ENCODE measurements at places on chromosomes 2 and 18. TPM values are rescaled to one million over a fixed set of nuclear protein-coding genes. Genes with fewer than 3 reads are reported as not detected.

LHCGR gene
- polyA plus RNA-seq, result 0.19 TPM

- no peak for DNase-seq
- no peaks in the 10 kb centered on the region for H3K27me3 ChIP-seq
- no peaks in the 10 kb centered on the region for H3K36me3 ChIP-seq
- no peak overlapping the region for H3K4me3 ChIP-seq
These were observed 11.0 kb downstream of the ANKRD12 start for GRCh38 chr18:9147440-9148202.

DNA sequence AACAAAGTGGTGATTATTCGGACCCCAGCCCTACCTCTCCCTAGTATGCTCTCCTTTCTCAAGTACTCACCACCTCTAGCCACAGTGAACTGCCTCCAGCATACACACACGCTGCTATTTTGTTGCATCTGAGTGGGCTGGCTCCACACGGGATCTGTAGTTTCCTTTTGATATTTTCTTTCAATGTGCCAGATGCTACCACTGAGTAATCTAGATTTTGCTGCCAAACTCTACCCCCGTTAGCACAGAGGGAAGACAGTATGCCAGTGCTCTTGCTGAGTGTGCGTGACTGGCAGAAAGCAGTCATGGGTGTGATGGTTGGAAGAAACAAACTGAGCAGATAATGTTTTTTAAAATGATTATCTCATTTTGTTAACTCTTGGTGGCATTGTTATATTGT, 11.6 kb downstream of the CFLAR start:
- peaks cover 28% of the 10 kb centered on the region for H3K36me3 ChIP-seq
- peak overlapping the region; percentile 81 for H3K4me3 ChIP-seq
- H3K27me3 ChIP-seq, result no peaks in the 10 kb centered on the region
- H3K27ac ChIP-seq, result peak overlapping the region; percentile 99
- no peak for DNase-seq

SP5 gene
- 11.6 TPM for polyA plus RNA-seq

DNA sequence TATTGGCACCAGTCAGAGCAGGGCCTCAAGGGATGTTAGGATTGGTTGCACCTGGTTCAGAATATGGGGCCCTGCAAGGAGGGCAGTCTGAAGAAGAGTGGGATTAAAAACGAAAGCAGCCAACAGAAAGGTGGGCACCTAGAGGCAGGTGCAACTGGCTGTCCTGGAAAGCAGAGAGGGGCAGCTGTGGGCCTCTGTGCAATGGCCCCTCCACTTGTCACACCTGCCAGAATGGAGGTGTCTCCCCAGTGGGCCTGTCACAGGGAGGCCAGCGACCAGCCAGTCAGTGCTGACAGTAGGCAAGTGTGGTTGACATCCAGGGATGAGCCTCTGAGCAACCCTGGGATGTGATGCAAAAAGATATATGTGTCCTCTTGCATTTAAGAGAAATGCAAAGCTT, 37.7 kb downstream of the INPP4A start:
- no peaks in the 10 kb centered on the region for H3K36me3 ChIP-seq
- H3K4me3 ChIP-seq, result no peak overlapping the region
- H3K4me1 ChIP-seq, result peaks cover 70% of the 10 kb centered on the region

DNA sequence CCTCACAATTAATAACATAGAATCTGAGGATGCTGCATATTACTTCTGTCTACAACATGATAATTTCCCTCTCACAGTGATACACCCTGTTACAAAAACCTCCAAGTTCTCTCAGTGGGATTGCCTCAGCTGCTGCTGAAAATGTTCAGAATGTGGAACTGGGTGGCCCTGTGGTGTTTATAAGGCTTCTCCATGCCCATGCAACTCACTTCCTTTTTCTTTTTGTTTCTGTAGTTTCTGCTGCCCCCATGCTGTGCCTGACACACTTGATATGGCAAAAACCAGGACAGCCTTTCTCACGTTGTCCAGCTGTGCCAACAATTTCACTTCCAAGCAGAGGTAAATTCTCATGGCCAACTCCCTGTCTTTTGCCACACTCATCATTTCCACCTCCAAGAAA, 206.2 kb downstream of the RPIA start:
- no peaks in the 10 kb centered on the region for H3K4me1 ChIP-seq
- no peaks in the 10 kb centered on the region for H3K36me3 ChIP-seq
- H3K27ac ChIP-seq, result no peak overlapping the region
- H3K27me3 ChIP-seq, result peaks cover 3% of the 10 kb centered on the region
- H3K4me3 ChIP-seq, result no peak overlapping the region

GRCh38 chr18:25231327-25231691, 120.7 kb downstream of the ZNF521 start:
- H3K4me1 ChIP-seq, result peaks cover 40% of the 10 kb centered on the region
- no peaks in the 10 kb centered on the region for H3K27me3 ChIP-seq
- no peak overlapping the region for H3K4me3 ChIP-seq
- H3K36me3 ChIP-seq, result no peaks in the 10 kb centered on the region

- H3K27me3 ChIP-seq, result peaks cover 9% of the 10 kb centered on the region
- H3K4me1 ChIP-seq, result no peaks in the 10 kb centered on the region
- no peak overlapping the region for H3K27ac ChIP-seq
- no peak for DNase-seq
- H3K36me3 ChIP-seq, result no peaks in the 10 kb centered on the region
These were observed 29.4 kb downstream of the ACKR3 start for GRCh38 chr2:236599059-236599458.

GRCh38 chr2:238571661-238572372, 145.1 kb downstream of the ASB1 start:
- no peaks in the 10 kb centered on the region for H3K27me3 ChIP-seq
- H3K4me1 ChIP-seq, result peaks cover 5% of the 10 kb centered on the region
- H3K27ac ChIP-seq, result no peak overlapping the region
- DNase-seq, result no peak
- no peaks in the 10 kb centered on the region for H3K36me3 ChIP-seq

DNA sequence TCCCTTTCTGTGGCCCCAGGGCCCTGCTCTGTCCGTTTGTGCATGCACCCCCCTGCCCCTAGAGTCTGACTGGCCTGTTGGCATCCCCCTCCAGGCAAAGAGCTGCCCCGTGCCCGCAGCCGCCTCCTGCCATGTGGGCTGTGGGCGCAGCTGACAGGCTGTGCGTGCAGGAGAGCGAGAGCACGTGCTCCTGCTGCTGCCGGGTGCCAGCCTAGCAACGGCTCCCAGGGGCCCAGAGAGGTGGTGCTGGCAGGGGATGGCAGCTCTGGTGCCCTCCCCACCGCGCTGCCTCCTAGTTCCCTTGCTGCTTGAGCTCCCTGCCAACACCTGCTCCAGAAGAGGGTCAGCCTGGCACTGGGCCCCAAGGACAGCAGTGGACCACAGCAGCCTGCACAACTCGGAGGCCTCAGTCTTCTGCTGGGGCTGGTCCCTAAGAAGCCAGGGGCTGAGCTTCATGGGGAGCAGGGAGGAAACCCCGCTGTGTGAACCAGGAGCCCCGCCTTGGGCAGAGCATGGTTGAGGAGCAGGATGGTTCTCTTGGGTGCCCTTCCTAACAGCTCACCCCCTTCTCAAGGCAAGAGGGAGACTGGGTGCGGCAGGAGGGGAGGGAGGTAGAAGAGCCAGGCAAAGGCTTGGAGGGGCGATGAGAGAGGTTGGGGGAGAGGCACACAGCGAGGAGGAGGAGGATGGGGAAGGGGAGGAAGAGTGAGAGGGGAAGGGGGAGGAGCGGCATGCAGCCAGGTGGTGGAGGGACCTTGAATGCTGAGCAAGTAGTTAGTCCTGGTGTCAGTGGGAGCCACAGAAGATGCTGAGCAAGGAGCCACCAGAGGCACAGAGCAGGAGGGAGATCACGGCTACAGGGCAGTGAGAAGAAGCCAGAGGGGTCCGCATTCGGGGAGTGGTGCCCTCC, 23.8 kb upstream of the PTMA start:
- H3K4me1 ChIP-seq, result peaks cover 5% of the 10 kb centered on the region
- no peaks in the 10 kb centered on the region for H3K36me3 ChIP-seq
- no peak for DNase-seq
- H3K27me3 ChIP-seq, result peaks cover 6% of the 10 kb centered on the region

DNA sequence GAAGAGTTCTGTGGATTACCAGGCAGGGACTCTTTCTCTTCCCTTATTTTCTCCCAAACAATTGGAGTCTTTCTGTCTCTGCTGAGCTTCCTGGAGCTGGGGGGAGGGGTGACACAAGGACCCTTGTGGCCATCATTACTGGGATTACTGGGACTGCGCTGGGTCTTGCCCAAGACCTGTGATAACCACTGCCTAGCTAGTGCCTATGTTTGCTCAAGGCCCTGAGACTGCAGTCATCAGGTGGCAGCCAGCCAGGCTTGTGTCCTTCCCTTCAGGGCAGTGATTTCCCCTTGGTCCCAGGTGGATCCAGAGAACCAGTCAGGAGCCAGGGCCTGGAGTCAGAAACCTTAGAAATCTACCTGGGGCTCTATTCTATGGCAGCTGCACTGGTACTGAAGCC, 355.6 kb downstream of the PARD3B start:
- no peaks in the 10 kb centered on the region for H3K4me1 ChIP-seq
- H3K27me3 ChIP-seq, result no peaks in the 10 kb centered on the region

LYPD6 gene
- polyA plus RNA-seq, result 16.0 TPM

- H3K4me1 ChIP-seq, result no peaks in the 10 kb centered on the region
- DNase-seq, result peak; percentile 85
- peak overlapping the region; percentile 37 for H3K27ac ChIP-seq
These were observed 137.5 kb downstream of the PTGR3 start for GRCh38 chr18:75071484-75071785.

- H3K27ac ChIP-seq, result no peak overlapping the region
- H3K4me1 ChIP-seq, result peaks cover 23% of the 10 kb centered on the region
- no peaks in the 10 kb centered on the region for H3K36me3 ChIP-seq
- H3K4me3 ChIP-seq, result no peak overlapping the region
These were observed 3.3 kb downstream of the KLHL29 start for GRCh38 chr2:23388294-23388693.

DNA sequence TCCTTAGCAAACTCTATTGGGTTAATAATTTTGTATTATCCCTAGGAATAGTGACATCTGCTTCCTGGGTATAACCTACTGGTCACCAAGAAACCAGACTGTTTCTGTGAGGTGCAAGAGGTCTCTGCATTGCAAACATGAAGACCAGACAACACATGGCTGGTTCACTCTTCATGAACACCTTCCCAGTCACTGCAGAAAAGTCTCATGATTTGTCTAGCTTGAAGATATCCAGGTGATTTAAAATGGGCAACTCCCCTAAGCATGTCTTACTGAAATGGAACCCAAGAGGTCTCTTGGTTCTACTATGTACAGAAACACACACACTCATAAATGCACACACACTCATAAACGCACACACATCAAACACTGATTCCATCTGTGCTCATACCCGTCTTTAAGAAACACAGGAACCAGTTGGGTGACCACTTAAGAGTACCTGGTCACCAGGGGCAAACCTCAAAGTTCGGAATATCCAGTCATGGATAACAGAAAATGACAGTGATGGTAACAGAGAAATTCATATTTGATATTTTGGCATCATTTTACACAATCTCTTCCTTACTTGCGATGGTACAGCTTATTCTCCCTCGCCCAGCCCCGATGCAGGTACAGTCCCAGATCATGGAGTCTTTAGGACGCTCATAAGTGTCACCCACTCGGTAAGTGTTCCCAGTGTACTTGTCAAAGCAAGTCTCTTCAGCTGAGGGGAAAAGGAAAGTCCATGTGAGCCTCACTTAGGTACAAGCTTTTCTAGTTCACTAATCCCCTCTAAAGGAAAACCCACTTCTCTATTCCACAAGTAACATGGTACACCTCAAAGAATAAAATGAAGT, 2.9 kb downstream of the FN1 start:
- no peaks in the 10 kb centered on the region for H3K27me3 ChIP-seq
- DNase-seq, result no peak
- peak overlapping the region; percentile 19 for H3K4me3 ChIP-seq
- peak overlapping the region; percentile 31 for H3K27ac ChIP-seq
- H3K36me3 ChIP-seq, result peaks cover 9% of the 10 kb centered on the region
- peaks cover 13% of the 10 kb centered on the region for H3K4me1 ChIP-seq

DNA sequence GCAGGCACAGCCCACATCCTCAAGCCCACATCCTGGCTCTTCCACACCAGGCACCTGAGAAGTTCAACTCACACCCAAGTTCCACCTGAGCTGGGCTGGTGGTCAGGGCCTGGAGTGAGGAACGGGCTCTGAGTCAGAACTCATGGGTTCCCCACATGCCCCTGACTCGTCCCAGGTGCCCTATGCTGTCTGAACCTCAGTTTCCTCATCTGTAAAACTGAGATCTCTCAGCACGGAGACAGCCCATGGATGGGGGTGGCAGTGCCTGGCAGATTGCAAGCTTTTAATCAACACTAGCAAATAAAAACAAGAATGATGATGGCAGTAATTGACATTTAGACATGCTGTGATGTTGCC, 307.8 kb downstream of the NDUFA10 start:
- H3K36me3 ChIP-seq, result no peaks in the 10 kb centered on the region
- H3K27me3 ChIP-seq, result no peaks in the 10 kb centered on the region
- H3K4me1 ChIP-seq, result no peaks in the 10 kb centered on the region
- H3K27ac ChIP-seq, result no peak overlapping the region
- no peak overlapping the region for H3K4me3 ChIP-seq

REG1B gene
- polyA plus RNA-seq, result not detected

DNA sequence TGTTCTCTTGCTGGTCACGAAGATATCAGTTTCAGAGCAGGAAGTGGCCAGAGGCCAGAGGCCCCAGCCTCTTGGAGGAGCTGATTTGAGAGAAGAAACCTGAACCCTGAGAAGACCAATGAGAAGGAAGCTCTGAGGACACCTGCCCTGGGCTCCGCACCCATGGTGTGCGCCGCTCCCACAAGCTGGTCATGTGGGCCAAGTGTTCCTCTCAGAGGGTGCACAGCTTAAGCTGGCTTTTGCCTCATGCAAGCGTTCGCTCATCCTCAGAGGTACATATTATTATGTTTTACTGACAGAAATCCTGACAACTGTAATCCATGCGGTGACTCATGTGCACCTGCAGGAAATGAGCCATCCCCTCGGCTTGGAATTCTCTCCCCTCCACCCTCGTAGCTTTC, 316.1 kb upstream of the MYT1L start:
- H3K4me1 ChIP-seq, result no peaks in the 10 kb centered on the region
- no peaks in the 10 kb centered on the region for H3K36me3 ChIP-seq
- no peak overlapping the region for H3K4me3 ChIP-seq
- no peak overlapping the region for H3K27ac ChIP-seq
- no peak for DNase-seq
- H3K27me3 ChIP-seq, result no peaks in the 10 kb centered on the region
